Activated naive CD8-positive, alpha-beta T cell treated with anti-CD3 and anti-CD28 coated beads, Interleukin-2, amount 50 U/mL, for 16 hours (primary cell): ENCODE measurements at places on chromosomes 13 and 19.

GRCh38 chr19:55119053-55119452 is 1.6 kb upstream of the PPP1R12C start:
- no peak for DNase-seq

DNA sequence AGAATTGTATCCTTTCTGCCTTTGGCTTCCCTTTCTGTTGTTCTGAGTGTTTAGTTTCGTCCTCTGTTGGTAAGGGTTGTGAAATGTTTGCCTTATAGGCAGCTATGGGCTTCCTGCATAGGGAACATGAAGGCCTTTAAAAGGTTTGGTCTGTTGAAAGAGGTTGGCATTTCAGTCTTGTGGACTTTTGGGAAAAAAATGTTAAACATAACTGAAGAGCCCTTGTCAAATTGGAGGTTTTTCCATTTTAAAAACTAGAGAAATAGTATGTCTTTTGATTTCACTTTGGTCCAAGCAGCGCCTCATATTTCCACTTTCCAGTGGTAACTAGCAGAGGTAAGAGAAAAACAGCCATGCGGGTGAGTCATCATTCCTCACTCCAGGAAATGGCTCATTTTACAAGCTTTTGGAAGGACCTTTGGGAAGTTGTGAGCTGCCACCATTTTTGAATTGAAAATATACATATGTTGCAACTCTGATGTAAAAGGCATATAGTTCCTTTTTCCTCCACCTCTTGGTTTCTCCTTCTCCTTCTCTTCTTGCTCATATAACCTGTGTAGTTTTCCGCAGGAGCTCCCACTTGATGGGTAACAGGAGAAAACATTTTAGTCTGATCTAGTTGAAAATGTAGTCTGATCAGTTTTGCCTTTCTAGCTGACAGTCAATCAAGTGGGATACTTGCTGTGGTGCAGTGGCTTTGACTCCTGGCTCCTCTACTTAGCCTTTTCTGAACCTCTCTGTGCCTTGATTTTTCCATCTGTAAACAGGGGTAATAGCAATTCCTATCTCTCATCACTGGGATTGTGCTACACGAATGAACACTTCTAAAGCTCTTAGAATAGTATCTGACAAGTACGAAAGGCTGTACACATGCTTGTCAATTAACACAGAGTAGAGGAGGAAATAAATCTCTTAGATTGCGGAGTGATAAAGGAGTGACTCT is 23.0 kb downstream of the GPC6 start:
- DNase-seq = no peak

DNA sequence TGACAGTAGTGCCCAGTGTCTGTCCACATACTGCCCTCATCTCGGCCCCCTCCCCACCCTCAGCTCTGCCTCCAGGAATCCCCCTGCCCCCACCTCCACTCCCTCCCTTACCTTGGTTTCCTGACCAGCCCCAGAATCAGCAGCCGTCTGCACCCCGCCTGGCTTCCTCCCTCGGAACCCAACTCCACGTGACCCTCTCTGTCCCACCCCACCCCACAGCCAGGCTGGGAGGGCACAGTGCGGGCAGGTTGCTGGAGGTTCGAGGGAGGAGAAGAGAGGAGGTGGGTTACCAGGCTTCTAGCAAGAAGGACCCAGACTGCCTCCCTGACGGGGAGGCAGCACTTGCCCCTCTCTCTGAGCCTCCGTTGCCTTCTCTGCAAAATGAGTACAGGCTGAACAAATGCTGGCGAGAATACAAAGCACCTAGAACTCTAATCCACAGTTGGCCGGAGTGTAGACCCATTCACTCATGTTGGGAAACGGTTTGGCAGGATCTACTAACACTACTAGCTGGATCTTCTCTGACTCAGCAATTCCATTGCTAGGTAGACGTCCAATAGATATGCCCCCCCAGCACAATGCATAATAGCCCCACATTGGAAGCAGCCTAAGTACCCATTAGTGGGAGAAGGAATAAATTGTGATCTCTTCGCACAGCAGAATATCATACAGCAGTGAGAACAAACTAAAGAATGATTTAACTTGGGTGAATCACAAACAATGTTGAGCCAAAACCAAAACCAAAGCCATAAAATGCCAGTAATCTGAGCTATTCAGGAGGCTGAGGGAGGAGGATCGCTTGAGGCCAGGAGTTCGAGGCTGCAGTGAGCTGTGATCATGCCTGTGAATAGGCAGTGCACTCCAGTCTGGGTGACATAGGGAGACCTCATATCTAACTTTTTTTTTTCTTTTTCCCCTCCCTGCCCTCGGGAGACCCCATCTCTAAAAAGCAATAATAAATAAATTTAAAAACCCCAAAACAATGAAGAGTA is at the start of gene RASAL3:
RASAL3 (minus strand) TSS at position 151 of the 992 bp plus-strand sequence. CDS start 186 bp downstream, outside the sequence.
- no peak for DNase-seq

DNA sequence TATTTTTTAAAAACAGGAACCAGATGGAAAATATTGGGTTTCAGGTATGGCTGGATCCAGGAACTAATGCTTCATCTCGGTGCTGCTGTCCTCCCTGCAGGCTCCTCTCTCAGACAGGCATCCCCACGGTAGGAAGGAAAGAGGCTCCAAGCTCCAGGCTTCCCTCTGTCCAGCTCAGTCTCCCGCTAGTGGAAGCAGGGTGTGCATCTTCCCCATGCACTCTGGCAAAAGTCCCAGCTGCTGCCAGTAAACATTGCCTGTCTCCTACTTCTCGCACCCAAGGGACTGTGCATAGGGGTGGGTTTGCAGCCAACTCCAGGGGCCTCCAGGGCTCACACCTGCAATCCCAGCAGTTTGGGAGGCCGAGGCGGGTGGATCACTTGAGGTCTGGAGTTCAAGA is 29.2 kb downstream of the IL12RB1 start:
- DNase-seq = no peak

GRCh38 chr13:39585219-39585618 is 17.8 kb downstream of the LHFPL6 start:
- DNase-seq = no peak

GRCh38 chr19:55068950-55069864 is 6.3 kb upstream of the RDH13 start:
- no peak for DNase-seq

GRCh38 chr13:50344717-50345116 is 329.5 kb downstream of the KCNRG start:
- no peak for DNase-seq

GRCh38 chr13:50396001-50396400 is 380.8 kb downstream of the KCNRG start:
- no peak for DNase-seq

DNA sequence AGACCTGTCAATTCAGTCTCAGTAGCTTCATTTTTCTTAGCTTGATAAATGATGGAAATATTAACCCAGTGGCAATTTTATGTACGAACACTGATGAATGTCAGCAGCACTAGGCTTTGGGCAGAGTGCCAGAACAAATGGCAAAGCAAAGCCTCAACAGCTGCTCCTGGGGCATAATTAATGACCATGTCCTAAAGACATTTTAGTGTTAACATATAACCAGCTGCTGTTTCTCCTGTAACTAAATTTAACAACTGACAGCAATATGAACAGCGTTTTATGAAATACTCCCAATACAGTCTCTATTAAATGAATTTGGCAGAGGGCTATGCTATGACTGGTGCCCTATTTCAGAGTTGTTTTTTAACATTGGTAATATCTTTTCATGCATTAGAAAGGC is 47.1 kb downstream of the ZNF568 start:
- no peak for DNase-seq

GRCh38 chr13:24138911-24139310 is 21.6 kb upstream of the SPATA13 start:
- DNase-seq = no peak

GRCh38 chr13:113657851-113658741 is at the start of gene ATP4B:
Gene ATP4B, minus strand, starts transcription at chr13:113658198. Its CDS starts 54 bp downstream, at chr13:113658144.
- DNase-seq = no peak

- DNase-seq = no peak
Observed at GRCh38 chr19:571566-571974, 826 bp upstream of the BSG start.

DNA sequence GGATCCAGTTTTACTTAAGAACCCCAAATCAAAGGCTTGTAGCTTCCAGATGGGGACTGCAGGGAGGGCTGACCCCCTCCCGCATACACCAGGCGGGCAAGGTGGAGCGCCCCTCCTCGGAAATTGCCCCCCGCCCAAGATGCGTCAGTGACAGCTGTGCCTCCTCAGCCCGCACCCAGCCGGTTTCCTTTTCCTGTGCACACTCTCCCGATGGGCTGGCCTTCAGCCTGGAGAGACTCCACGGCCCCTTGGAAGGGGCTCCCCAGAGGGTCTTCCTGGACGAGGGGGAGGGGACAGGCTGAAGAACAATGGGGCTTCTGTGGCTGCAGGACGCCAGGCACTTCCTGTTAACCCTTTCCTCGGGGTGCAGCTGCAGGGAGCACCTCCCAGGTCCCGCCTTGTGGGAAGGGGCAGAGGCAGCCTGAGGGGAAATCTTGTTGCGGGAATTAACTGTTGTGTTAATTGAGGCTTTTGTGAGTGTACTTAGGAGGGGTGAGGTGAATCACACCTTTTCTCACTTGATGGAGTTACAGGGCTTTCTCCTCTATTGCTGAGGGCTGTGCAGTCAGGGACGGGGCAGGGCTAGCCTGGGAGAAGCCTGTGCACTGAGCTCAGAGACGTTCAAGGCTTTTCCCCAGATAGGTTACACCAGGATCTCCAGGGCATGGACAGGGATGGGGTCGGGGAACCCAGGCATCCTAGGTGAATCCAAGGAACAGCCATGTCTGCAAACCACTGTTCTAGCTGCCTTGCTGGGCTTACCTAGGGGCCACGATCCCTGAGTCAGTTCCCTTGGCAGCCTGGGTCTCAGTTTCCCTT is 14.3 kb downstream of the IER2 start:
- no peak for DNase-seq

DNA sequence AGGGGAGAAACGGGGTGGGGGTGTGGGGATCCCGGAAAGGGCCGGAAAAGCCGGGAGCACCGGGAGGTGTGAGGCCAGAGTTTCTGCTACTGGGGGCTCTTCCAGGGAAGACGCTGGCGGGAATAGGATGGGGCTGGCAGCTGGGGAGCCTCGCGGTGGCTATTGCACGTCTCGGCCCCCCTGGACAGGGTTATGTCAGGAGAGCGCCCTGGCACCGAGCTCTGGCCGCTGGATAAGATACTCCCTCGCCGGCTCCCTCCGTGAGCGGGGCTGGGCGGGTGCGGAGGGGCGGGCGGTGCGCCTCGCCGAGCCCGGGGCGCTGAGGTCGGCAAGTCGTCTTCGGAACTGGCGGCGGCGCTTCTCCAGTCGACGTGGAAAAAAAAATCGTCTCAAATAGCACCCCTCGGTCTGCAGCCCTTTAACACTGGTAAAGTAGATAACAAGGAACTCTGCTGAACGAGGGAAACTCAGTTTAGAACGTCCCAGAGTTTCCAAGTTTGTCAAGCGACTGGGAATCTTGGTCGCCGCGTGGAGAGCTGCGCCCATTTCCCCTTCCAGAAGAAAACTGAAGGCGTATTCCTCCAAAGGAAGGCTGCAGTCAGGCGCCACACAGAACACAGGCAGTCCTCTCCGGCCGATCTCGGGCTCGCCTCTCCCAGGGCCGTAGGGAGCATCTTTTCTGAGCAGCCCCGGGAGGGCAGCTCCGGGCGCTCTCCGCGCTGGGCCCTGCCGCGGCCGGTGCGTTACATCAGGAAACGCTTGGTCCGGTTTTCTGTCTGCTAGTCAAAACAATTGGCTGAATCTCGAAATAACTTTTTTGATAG is 115.1 kb downstream of the KCNRG start:
- DNase-seq = no peak

GRCh38 chr13:114067886-114068651 is 64.4 kb downstream of the RASA3 start:
- DNase-seq = no peak

- no peak for DNase-seq
Observed at GRCh38 chr13:109971456-109972090, 185.2 kb upstream of the IRS2 start.

GRCh38 chr13:59700281-59700680 is 463.4 kb downstream of the DIAPH3 start:
- DNase-seq = no peak

- peak; percentile 64 for DNase-seq
Observed at GRCh38 chr19:18251587-18252369, 22.5 kb downstream of the IQCN start.

GRCh38 chr19:8938576-8938975 is 71.6 kb downstream of the MUC16 start:
- no peak for DNase-seq

DNA sequence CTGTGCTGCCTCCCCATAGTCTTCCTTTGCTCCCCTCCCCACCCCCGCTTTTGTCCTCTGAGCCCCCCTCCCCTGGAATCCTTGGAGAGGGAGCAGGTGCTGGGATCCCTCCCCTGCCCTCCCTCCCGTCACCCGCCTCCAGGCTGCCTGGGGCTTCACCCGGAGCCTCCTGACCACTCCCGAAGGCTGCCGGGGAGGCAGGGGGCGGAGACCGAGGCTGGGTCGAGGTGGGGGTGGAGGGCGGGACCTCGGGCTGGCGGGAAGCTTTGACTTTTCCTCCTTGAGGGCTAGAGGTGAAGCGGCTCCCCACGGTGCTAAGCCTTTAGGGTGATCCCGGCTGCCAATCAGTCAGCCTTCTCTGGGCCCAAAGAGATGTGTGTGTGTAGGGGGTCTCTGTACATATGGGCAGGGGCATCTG is 1.5 kb downstream of the KMT5C start:
- no peak for DNase-seq

GRCh38 chr13:106105153-106105552 is 430.3 kb downstream of the EFNB2 start:
- DNase-seq = no peak

- no peak for DNase-seq
Observed at GRCh38 chr19:392375-392970, 16.5 kb downstream of the C2CD4C start.

GRCh38 chr19:18232540-18233223 is 6.4 kb upstream of the PDE4C start:
- DNase-seq = no peak

GRCh38 chr13:25489238-25489637 is 117.5 kb downstream of the ATP8A2 start:
- DNase-seq = no peak

- DNase-seq = no peak
Observed at GRCh38 chr19:8610041-8610935, at the start of gene ADAMTS10. Gene ADAMTS10, minus strand, starts transcription at chr19:8610715. Its CDS starts 5,005 bp downstream, at chr19:8605710.

DNA sequence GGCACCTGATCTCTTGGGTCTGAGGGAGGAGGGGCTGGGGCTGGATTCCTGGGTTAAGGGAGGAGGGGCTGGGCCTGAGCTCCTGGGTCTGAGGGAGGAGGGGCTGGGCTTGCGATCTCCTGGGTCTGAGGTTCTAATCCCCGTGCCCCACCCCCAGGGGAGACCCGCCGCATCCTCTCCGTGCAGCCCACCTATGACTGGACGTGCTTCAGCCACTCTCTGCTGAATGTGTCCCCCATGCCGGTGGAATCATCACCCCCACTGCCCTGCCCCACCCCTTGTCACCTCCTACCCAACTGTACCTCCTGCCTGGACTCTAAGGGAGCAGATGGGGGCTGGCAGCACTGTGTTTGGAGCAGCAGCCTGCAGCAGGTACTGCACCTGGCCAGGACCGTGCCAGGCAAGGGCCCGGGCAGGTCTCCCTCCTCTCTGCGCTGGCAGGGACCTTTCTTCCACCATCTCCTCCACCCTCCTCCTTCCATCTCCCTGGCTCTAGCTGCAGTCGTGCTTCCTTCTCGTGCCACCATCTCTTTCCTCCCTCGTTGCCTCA is 27.1 kb downstream of the CNFN start:
- no peak for DNase-seq
